MCF 10A (cell line): ENCODE measurements at places on chromosomes 1 and 21. TPM values are rescaled to one million over a fixed set of nuclear protein-coding genes. Genes with fewer than 3 reads are reported as not detected.

DNA sequence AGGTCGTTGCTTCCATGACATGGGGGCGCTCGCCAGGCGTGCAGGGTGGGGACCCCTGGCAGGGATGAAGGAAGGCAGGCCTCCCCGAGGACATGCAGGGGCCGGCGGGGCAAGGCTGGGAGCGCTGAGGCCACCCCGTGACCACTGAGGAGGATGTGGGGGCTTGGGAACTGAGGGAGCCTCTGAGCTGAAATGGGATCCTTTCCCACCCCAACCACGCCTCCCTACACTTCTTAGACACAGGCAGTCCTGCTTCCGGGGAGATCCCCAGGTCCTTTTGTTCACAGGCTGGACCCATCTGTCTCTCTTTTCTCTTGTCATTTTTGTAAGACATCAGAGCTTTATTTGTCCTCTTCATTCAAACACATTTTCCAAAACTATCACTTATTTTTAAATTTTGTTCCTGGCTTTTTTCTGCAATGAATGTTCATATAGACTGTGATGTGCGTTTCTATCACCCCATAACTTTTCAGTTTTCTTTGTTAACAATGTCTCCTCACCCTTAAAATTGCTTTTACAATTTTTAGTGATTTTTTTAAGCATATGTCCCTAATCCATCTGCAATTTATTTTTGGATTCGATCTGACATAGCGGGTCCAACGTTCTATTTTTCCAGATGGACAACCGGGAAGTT lies 156.7 kb upstream of the BACE2 start:
- H3K36me3 ChIP-seq, result no peaks in the 10 kb centered on the region
- no peak for DNase-seq
- no peaks in the 10 kb centered on the region for H3K4me1 ChIP-seq

- H3K4me3 ChIP-seq, result no peak overlapping the region
- peaks cover 43% of the 10 kb centered on the region for H3K36me3 ChIP-seq
- no peak overlapping the region for H3K27ac ChIP-seq
- no peaks in the 10 kb centered on the region for H3K27me3 ChIP-seq
- DNase-seq, result no peak
- peaks cover 29% of the 10 kb centered on the region for H3K4me1 ChIP-seq
Observed at GRCh38 chr1:155066777-155067176, 3.2 kb downstream of the EFNA4 start.

GRCh38 chr1:227223171-227223806 lies 95.0 kb downstream of the CDC42BPA start:
- H3K27ac ChIP-seq, result no peak overlapping the region
- H3K4me3 ChIP-seq, result no peak overlapping the region
- DNase-seq, result no peak
- peaks cover 4% of the 10 kb centered on the region for H3K36me3 ChIP-seq

GRCh38 chr1:9112961-9113880 lies 15.7 kb downstream of the GPR157 start:
- peaks cover 41% of the 10 kb centered on the region for H3K4me1 ChIP-seq
- peak; percentile 14 for DNase-seq
- no peak overlapping the region for H3K4me3 ChIP-seq
- peaks cover 26% of the 10 kb centered on the region for H3K36me3 ChIP-seq
- no peak overlapping the region for H3K27ac ChIP-seq

- H3K27me3 ChIP-seq, result no peaks in the 10 kb centered on the region
- H3K4me1 ChIP-seq, result no peaks in the 10 kb centered on the region
- no peaks in the 10 kb centered on the region for H3K36me3 ChIP-seq
- no peak overlapping the region for H3K27ac ChIP-seq
- no peak for DNase-seq
Observed at GRCh38 chr1:58119971-58120370, 426.6 kb downstream of the OMA1 start.

DNA sequence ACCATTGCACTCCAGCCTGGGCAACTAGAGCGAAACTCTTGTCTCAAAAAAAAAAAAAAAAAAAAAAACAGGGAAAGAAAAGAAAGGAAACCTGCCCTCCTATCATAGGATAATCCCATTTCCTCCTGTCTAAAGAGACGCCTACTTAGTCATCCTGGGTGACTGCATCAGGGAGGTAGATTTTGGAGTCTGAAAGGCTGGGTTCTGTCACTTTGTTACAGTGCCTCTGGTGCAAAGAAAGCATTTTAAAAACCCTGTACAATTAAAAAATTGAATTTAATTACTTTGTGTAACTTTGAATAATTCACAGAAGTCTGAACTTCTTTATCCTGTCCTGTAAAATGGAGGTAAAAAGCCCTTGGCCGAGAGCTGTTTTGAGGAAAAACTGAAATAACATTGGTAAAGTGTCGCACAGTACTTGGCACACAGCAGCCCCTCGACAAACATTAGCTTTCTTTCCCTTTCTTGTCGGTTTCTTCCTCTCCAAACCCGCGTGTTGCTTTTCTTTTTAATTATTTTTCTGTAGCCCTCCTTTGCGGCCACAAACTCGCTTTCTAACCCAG lies 657 bp upstream of the HDAC1 start:
- DNase-seq, result peak; percentile 78
- H3K4me3 ChIP-seq, result peak overlapping the region; percentile 99
- peaks cover 18% of the 10 kb centered on the region for H3K4me1 ChIP-seq
- H3K27ac ChIP-seq, result peak overlapping the region; percentile 96

GRCh38 chr1:1302951-1303509 lies 4.7 kb downstream of the ACAP3 start:
- peaks cover 11% of the 10 kb centered on the region for H3K36me3 ChIP-seq
- H3K27me3 ChIP-seq, result no peaks in the 10 kb centered on the region
- no peak for DNase-seq

GRCh38 chr1:182702826-182703524 lies 18.6 kb upstream of the RGS8 start:
- no peak for DNase-seq
- H3K4me1 ChIP-seq, result peaks cover 6% of the 10 kb centered on the region
- no peak overlapping the region for H3K4me3 ChIP-seq
- peaks cover 7% of the 10 kb centered on the region for H3K36me3 ChIP-seq
- no peak overlapping the region for H3K27ac ChIP-seq

Gene FNDC10
- 4.3 and 5.1 TPM in 2 replicates for total RNA-seq
